ENCODE measurements at places on chromosomes 7 and 10. TPM values are rescaled to one million over a fixed set of nuclear protein-coding genes. Genes with fewer than 3 reads are reported as not detected.

DNA sequence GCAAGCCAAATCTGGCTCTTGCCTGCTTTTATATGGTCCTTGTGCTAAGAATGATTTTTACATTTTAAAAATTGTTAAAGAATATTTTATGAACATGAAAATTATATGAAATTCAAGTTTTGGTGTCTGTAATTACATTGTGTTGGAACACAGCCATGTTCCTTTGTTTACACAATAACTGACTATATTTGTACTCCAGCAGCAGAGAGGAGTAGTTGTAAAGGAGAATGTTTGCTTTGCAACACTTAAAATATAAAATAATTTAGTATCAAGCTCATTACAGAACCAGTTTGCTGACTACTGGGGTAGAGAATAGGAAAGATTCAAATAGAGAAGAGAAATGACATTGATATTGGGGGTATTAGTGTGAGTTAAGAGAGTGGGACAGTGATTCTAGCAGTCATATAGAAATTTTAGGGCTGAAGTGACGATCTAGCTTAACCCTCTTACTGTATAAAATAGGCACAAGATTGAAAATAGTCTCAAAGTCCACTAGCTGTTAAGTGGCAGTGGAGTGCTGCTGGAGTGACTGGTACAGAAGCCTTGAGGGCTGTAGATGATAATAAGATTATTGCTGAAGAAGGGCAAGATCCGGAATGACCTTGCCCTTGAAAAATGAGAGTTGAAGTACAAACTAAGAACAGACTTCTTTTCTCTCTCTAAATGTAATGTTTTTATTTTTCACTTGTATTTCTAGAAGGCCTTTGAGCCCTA lies 28.2 kb downstream of the SGPL1 start:
- no peak for DNase-seq

NEUROD6 gene
- polyA plus RNA-seq: not detected

CNPY1 gene
- polyA plus RNA-seq: not detected

FAM25C gene
- not detected for polyA plus RNA-seq

ANK3 gene
- polyA plus RNA-seq: 0.79 TPM

GRCh38 chr10:79938728-79939406 lies 10.0 kb downstream of the SFTPD start:
- no peak for DNase-seq

DNA sequence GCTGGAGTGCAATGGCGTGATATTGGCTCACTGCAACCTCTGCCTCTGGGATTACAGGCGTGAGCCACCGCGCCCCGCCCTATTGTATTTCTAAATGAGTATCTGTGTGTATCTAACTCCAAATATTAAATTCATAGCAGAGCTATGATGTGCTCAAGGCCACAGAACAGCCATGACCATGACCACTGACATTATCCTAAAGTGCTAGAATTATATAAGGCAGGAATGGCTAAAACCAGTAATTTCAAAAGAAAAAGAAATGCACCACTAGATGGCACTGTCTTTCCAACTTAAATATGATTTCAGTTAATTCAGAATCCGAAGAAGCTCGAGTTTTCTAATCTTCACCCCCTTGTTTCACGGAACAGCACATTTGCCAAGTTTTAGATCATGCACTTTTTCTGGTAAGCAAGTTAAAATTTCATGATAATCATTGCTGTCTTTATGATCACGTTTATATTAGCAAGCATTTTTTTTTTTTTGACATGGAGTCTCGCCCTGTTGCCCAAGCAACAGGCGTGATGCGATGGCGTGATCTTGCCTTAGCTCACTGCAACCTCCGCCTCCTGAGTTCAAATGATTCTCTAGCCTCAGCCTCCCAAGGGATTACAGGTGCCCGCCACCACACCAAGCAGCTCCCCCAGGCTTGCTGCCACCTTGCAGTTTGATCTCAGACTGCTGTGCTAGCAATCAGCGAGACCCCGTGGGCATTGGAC lies 65.3 kb downstream of the OR13A1 start:
- DNase-seq: peak; percentile 75

DNA sequence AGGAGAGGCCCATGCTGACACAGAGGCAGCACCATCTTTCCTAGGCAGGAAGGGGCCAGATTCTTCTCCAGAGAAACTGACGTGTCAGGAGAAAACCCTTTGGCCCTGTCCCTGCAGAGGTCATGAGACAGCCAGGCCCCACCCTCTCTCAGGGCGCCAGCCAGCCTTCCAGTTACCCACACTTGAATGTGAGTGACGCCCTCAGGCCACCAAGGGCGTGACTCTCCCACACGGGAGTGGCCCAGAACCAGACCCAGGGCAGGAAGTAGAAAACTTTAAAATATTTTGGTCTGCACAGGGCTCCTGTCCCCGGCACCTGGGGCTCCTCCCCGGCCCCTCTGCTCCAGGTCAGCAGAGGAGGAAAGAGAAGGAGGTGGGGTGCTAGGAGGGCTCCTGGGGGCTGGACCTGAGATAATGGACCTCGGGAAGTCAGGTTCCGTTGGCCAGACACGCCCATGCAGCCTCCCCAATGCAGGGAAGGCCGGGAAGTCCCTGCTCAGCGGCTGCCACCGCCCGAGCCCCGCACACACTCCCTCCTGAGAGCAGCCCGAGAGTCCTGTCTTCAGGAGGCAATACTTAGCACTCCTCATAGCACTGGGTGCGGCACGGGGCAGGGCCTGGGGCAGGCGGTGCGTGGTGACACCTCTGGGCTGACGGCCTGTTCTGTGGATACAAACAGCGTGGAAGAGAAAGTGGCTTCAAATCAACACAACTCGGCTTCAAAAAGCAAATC lies 67.0 kb upstream of the CFAP46 start:
- no peak for DNase-seq

- no peak for DNase-seq
Measured at GRCh38 chr7:154584352-154585252, 418.3 kb downstream of the PAXIP1 start.

DNA sequence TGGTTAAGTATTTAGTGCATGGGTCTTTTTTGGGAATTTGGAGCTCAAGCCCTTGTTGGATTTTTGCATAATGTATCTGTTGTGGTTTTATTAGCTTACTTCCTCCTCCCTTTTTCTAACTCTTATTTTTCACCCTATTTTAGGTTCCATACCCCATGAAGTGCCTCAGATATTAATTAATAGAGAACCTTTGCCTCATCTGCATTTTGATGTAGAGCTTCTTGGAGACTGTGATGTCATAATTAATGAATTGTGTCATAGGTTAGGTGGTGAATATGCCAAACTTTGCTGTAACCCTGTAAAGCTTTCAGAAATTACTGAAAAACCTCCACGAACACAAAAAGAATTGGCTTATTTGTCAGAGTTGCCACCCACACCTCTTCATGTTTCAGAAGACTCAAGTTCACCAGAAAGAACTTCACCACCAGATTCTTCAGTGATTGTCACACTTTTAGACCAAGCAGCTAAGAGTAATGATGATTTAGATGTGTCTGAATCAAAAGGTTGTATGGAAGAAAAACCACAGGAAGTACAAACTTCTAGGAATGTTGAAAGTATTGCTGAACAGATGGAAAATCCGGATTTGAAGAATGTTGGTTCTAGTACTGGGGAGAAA lies 28.0 kb downstream of the SIRT1 start:
- peak; percentile 83 for DNase-seq

- DNase-seq: no peak
Measured at GRCh38 chr10:72597897-72598296, 28.0 kb downstream of the MICU1 start.
